ENCODE measurements at places on chromosomes 3 and 15.

- no peak for DNase-seq
These were observed 36.2 kb downstream of the HOMER2 start for GRCh38 chr15:82916161-82916952.

- DNase-seq, result no peak
These were observed 193.3 kb upstream of the CGNL1 start for GRCh38 chr15:57183041-57183440.

- no peak for DNase-seq
These were observed 5.5 kb upstream of the NR2F2 start for GRCh38 chr15:96324940-96325540.

DNA sequence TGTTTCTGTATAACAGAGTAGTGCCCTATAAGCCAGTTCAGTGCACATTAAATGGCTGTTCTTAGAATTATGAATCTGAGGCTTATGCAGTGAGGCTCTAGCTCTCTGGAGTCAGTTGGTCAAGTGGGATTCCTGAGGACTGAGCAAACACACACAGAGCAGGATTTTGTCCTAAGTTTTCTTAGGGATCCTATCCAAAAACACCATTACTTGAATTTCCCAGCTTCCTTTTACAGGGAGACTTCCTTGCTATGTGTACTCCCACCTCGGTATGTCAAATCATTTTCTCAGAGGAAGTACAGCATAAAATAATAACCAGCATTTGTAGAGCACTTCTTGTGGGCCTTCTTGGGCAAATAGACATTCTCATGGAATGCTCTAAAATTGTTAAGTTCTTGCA lies 63.1 kb upstream of the GOLGA6B start:
- no peak for DNase-seq

DNA sequence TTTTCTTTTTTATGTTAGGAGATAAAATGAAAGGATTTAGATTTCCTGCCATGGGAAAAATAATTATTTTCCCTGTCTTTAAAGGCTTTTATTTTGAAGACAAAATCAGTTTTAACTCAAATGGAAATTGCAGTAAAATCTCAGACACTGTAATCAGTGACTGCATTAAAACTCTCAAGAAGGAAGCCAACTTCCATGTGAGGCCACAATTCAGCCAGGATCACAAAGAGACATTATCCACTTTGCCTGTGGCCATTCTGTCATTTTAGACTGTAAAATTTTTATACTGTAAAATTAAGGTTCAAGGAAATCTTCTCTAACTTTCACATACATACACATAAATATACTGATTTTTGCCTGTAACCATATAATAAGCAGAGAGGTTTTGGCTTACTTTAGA lies 304.0 kb downstream of the TIGIT start:
- no peak for DNase-seq

GRCh38 chr3:57555306-57555705 lies 768 bp upstream of the PDE12 start:
- no peak for DNase-seq

DNA sequence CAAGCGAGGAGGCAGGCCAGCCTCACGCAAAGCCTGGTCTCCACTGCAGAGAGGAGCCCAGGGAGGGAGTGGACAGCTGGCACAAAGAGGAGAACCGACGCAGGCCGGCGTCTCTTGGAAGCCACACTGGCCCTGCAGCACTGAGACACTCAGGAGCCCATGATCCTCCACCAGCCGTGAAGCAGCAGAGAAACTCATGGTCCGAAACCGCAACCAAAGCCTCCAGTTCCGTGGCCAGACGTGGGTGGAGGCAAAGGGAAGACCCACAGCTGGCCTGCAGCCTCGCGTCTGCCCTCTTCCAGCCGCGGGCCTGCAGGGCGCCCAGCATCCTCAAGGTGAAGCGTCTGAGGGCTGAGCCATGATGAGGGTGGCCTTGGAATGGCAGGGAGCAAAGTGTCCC lies 62.2 kb upstream of the SEC61A1 start:
- DNase-seq, result no peak

GRCh38 chr3:174783502-174783901 lies 75.6 kb upstream of the NAALADL2 start:
- no peak for DNase-seq

GRCh38 chr3:192980632-192981031 lies 63.0 kb upstream of the MB21D2 start:
- DNase-seq, result no peak

DNA sequence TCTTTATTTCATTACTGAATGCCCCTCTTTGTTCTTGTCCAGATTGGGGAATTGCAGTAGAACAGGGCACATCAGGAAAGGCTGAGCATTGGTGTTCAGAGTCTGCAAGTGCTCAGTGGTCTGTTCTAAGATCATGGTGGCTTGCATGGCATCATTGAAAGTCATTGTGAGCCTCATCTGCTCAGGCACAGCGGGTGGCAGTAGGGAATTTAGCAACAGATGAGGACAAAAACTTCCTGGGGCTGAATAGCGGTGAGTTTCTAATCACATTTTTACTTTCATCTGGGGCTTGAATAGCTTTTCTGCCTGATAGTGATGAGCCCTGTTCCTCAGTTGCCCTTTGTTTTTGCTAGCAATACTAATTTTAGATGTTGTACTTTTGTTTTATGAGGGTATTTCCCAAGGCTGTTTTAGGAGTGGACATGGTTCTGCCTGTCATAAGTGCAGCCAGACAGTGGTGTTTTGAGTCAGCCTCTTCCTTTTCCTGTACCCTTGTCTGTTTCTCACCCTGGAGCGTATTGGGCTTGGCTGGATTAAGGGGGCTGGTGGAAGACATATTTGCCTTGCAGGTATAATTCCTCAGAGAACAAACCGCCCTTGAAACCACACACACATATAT lies 127.2 kb upstream of the IL12A start:
- no peak for DNase-seq

- peak; percentile 77 for DNase-seq
These were observed 58.4 kb downstream of the NOX5 start for GRCh38 chr15:69072906-69073305.

- DNase-seq, result peak; percentile 76
These were observed 319 bp downstream of the LNP1 start for GRCh38 chr3:100401674-100402041.

- DNase-seq, result no peak
These were observed 37.3 kb downstream of the PTH1R start for GRCh38 chr3:46914849-46915248.

GRCh38 chr15:76991741-76992645 lies 2.9 kb upstream of the PSTPIP1 start:
- no peak for DNase-seq

DNA sequence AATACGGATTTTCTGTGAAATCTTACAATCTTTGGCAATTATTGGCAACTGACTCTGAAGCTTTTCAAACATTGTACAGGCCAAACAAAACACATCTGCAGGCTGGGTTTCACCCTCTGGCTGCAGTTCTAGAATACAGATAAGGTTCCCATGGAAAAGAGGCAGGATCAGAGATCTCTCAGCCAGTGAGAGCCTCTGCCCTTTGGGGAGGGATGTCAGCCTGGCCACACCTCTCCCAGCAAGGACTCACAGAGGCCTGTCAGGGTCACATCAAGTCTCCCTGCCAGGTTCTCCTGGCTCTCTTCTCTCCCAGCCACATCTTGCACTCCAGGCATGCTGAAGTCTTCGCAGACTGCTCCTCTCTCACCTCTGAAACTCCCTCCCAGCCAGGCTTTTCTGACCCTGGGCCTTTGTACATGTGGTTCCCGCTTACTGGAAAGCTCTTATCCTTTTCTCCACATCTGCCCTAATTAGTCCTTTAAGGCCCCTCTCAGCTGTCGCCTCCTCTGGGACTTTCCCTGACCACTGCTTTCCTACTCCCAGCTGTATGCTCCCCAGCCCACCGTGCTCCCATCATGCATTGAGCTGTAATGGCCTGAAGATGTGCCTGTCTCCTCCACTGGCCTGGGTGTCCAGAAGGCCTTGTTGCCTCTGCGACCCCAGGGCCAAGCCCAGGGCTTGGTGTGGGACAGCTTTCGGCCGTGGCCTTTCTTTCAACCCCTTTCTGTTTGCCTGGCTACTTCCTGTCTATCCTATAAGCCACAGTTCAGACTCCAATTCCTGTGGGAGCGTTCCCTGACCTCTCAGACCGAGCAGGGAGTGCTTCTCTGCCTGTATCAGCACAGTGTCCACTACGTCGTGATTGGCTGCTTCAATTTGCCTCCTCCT lies 4.3 kb downstream of the RBP1 start:
- DNase-seq, result peak; percentile 15

DNA sequence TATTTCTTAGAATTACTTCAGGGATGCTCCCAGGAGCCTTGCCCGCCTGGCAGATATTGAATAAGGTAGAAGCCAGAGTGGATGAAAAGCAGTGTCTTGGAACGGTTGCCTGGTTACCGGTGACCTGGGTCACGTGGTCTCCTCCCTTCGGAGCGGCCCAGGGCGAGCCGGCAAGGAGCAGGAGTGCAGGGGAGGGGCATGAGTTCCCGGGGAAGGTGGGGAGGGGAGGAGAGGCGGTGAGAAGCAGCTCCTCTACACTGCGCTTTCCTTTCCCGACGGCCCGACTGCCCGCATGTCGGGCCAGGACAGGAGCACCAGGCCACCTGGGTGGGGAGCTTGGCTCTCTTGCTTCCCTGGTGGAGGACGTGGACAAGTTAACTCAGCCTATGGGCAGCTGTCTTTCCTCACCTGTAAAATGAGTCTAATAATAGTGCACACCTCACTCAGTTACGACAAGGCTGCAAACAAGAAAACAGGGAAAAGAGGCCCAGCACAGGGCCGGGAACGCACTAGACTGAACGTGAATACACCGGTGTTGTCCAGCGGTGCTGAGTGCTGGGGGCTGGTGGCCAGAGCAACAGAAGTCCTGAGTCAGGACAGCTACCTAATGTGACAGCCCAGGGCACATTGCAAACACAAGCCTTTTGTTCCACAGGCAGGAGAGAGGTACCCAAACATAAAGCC lies 198.3 kb downstream of the ADAMTS9 start:
- peak; percentile 87 for DNase-seq

DNA sequence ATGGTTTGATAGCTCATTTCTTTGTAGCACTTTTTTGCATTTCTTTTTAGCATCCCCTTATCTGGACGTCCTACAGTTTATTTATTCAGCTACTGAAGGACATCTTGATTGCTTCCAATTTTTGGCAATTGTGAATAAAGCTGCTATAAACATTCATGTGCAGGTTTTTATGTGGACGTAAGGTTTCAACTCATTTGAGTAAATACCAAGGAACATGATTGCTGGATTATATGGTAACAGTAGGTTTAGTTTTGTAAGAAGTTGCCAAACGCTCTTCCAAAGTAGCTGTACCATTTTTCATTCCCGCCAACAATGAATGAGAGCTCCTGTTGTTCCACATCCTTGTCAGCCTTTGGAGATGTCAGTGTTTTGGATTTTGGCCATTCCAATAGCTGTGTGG lies 29.5 kb upstream of the ACTL6A start:
- no peak for DNase-seq

GRCh38 chr3:146543461-146544001 lies 876 bp downstream of the PLSCR1 start:
- DNase-seq, result peak; percentile 59

- no peak for DNase-seq
These were observed 157.5 kb downstream of the NUP210 start for GRCh38 chr3:13262493-13263211.

GRCh38 chr3:112972158-112972557 lies 2.7 kb downstream of the CD200R1 start:
- no peak for DNase-seq

GRCh38 chr3:117688583-117688982 lies 979.0 kb downstream of the TUSC7 start:
- no peak for DNase-seq

GRCh38 chr3:127175272-127175671 lies 17.7 kb upstream of the PRR23E start:
- DNase-seq, result no peak

GRCh38 chr15:87597346-87598052 lies 659.0 kb downstream of the NTRK3 start:
- no peak for DNase-seq

- DNase-seq, result no peak
These were observed 38.9 kb downstream of the CPNE4 start for GRCh38 chr3:131995891-131996290.

DNA sequence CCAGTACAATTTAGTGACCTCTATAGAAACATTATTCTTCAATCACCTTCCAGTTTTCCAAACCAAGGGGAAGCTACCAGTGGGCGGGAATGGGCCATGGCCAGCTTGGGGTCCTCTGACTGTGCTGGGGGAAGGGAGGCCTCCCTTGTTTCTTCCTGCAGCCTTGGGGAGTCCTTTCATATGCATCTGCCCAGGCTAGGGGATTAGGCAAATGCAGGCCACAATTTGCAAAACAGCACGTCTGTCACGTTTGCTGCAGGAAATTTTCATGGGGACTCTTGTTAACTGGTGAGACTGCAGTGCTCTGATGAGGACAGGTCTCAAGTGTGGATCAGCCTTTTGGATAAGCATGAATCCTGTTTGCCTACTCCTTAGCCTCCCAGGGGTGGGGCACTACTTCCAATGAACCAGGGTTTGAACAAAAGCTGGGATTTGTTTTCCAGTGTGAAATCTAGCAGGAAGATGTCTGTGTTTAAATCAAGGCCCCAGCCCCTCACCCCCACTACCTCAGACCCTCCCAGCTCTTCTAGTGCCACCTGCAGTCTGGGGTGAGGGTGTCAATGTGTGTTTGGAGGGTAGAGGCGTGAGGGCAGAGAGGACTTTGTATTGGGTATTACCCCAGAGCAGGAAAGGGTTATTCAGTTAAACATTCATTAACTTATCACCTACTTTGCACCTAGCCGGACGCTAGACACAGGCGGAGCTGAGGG lies 219.9 kb downstream of the OPA1 start:
- DNase-seq, result peak; percentile 77

DNA sequence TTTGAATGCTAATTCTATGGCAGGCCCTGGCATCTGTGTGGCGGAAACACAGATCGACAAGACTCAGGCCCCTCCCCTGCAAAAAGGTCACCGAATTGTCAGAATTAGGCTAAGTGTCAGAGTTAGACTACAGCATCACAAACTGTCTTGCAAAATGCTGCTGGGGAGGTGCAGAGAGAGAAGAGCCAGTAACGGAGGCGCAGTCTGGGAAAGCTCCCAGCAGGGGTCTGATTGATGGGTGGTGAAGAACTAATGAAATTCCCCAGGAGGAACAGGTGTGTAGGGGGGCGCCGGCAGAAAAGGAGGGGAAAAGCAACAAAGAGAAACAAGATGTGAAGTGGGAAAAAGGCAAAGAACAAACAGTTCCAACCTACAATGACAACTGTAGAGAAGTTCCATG lies 72.7 kb upstream of the TAMM41 start:
- no peak for DNase-seq

Measured in NCI-H526 (cell line).